ENCODE measurements at places on chromosomes 4 and X.

GRCh38 chrX:9832811-9833210, 46.6 kb downstream of the SHROOM2 start:
- DNase-seq, result no peak

DNA sequence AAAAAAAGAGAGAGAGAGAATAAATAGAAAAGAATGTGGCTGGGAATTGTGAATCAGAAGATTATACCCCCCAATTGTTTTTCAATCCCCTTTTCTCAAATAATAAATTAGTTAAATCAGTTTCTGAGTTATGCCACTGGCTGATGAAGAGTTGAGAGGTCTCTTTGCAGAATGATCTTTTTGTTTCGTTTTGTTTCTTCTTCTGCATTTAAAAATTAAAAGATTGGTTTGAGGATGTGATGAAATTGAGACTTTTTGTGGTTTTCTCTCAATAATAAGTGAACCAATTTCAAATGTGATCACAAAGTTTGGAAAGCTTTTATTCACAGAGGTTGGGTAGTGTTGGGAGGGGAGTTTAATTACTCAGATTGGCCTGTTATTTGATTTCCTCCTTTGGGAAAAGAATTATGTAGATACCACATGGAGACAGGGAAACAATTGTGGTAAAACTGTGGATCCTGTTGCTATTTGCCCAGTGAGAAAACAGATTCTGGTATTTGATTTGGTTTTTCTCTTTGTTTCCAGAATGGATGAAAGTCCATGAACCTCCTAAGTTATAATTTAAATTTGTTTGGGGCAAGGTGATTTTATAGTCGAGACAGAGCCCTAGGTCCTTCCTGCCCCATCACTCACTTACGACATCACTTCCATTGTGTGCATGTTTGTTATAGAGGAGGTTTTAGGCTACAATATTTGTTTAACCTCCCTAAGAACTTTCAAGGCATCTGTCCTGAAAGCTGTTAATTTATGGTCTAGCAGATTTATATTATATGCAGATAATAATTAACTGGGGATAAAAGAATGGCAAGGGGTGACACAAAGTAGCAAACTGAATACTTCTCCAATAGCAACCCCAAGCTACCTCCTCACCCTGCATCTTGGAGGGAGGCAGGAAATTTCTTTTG, 92.0 kb upstream of the BMPR1B start:
- no peak for DNase-seq

- no peak for DNase-seq
Observed at GRCh38 chr4:87042986-87043820, 108.4 kb downstream of the AFF1 start.

- no peak for DNase-seq
Observed at GRCh38 chr4:22456291-22456690, 59.6 kb downstream of the ADGRA3 start.

- no peak for DNase-seq
Observed at GRCh38 chr4:98506462-98507132, 151.8 kb downstream of the TSPAN5 start.

- DNase-seq, result no peak
Observed at GRCh38 chr4:105627620-105628019, 75.2 kb downstream of the ARHGEF38 start.

Measured in effector memory CD4-positive, alpha-beta T cell (primary cell).